Frontal cortex (tissue), 4 donors: ENCODE measurements at places on chromosomes 12 and 14.

GRCh38 chr12:63844391-63845341 lies at the start of gene SRGAP1:
SRGAP1 (plus strand) TSS chr12:63844700; CDS start chr12:63844817, 117 bp downstream.
- no peak for DNase-seq

- no peak for DNase-seq
Observed at GRCh38 chr14:52277552-52277951, 10.1 kb downstream of the PTGDR start.

DNA sequence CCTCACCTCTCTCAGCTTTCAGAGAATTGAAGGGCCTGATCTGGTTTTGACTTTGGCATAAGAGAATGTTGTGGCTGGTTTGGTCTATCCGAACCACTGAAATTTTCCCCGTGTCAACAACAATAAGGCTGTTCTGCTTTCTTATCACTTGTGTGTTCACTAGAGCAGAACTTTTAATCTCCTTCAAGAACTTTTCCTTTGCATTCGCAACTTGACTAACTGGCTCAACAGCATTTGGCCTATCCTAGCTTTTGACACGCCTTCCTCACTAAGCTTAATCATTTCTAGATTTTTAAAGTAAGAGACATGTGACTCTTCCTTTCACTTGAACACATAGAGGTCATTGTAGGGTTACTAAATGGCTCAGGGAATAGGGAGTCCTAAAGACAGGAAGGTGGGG lies 25.9 kb upstream of the EDDM3A start:
- no peak for DNase-seq

DNA sequence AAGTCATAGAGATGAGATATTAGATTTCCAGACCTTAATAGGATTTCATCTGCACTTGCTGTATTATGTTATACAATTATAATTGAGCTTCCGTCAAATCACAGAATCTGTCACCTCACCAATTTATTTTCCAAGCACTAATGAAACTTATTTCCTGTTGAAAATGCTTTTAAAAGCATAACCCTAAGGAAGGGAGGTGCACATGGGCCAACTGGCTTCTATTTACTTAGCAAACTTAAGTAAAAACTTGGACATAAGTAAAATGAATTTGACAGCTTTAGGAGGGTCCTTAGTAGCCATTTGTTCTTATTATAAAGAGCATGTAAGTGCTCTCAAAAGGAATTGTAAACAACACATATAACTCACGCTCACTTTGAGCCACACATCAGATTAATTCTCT lies 462.2 kb upstream of the TMPO start:
- DNase-seq: no peak

- DNase-seq: no peak
Observed at GRCh38 chr14:102652194-102652593, 59.7 kb downstream of the RCOR1 start.
